Iris pigment epithelial cell (primary cell): ENCODE measurements at places on chromosomes 2 and 18.

DNA sequence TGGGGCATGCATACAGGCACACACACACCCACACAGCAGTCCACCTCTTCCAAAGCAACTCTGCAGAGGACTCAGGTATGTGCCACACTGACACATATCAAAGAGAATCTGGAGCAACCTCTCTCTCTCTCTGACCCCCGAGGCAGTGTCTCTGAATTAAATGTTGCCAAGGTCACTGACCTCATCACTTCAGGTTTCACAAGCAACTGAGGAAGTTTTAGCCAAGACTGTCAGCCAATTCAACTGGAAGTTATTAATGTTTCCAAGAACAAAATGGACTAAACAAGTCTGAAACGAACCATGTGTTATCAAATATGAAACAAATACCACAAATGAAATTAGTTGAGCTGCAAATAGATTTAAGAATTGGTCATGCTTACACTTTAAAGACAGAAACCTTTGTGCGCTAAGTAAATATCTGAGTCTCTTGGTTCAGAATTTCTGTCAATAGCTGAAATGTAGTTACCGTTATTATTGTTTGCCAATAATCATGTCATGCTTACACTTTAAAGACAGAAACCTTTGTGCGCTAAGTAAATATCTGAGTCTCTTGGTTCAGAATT, 86.1 kb downstream of the SLC25A12 start:
- no peak for DNase-seq

GRCh38 chr2:138390316-138390945, 111.1 kb upstream of the SPOPL start:
- no peak for DNase-seq

- DNase-seq: peak; percentile 23
Observed at GRCh38 chr2:105443617-105444598, 45.1 kb upstream of the FHL2 start.

- no peak for DNase-seq
Observed at GRCh38 chr2:43020296-43020695, 206.1 kb downstream of the ZFP36L2 start.

DNA sequence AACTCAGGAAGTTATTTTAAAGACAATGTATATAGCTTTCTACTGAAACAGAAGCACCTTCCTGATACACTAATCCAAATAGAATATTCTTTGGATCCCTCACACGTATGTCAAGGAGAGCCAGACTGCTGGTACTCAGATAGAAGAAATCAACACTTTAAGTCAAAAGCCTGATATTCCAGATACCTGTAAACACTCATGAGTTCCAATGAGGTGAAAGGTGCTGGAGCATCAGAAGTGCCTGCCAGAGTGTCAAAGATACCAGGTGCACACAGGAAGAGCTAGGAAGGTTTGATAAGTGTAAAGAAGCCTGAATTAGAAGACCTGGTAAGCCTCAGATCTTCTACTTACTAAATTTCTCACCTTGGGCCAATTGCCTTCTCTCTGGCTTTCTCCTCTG, 226.3 kb upstream of the SP5 start:
- DNase-seq: no peak

GRCh38 chr2:176177580-176178037, 10.9 kb upstream of the HOXD1 start:
- no peak for DNase-seq

DNA sequence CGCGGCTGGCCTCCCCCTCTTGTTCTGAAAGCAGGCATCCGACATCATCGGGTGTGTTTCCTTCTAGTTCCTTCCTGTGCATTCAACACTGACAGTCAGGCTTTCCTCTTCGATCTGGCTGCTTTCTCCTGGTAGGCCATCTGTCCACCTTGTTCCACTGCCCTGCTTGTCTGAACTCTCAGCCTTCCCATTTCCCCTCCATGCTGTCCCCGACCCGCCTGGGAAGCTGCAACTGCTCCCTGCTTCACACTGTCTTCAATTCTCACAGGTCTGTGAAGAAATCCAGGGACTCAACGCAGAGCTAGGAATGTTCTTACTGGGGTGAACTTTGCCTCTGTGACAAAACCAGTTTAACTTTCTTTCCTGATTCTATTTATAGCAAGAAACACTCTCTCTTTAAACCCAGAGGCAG, 43.0 kb downstream of the KIF3C start:
- no peak for DNase-seq

DNA sequence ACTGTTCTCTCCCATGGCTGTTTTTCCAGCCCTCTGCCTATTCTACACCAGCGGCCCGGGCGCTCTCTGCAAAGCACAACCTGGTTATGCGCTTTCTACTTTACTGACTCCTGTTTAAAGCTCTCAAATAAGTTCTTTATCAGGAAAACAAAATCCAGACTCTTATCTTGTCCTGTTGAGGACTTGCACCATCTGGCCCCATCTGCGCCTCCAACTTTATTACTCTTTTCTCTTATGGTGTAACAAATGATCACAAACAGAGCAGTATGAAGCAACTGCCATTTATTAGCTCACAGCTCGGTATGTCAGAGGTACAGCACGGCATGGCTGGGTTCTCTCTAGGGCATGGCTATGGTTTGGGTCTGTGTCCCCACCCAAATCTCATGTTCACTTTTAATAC, 236.5 kb upstream of the NT5C1B start:
- no peak for DNase-seq

GRCh38 chr2:66346231-66346664, 88.7 kb upstream of the MEIS1 start:
- no peak for DNase-seq

GRCh38 chr2:55957142-55957541, 33.6 kb upstream of the EFEMP1 start:
- peak; percentile 38 for DNase-seq

DNA sequence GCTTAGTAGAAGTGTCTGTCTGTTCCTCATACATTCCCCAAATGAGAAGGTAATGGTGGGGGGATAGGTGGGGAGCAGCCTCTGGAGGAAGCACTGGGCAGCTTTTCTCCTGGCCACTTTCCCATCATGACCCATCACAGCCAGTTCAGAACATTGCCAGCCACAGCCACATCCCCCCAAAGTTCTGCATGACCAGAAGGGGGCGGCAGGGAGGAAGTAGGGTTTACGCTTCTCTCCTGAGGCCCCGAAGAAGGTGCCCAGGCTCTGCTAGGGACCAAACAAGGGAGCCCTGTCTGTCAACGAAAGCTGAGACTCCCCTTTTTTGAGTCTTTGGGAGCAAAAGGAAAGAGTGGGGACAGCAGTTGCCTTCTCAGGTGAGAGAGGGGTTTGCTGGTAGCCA, 7.7 kb downstream of the IGFBP5 start:
- DNase-seq: no peak

GRCh38 chr2:602571-603359, 74.4 kb downstream of the TMEM18 start:
- DNase-seq: no peak

DNA sequence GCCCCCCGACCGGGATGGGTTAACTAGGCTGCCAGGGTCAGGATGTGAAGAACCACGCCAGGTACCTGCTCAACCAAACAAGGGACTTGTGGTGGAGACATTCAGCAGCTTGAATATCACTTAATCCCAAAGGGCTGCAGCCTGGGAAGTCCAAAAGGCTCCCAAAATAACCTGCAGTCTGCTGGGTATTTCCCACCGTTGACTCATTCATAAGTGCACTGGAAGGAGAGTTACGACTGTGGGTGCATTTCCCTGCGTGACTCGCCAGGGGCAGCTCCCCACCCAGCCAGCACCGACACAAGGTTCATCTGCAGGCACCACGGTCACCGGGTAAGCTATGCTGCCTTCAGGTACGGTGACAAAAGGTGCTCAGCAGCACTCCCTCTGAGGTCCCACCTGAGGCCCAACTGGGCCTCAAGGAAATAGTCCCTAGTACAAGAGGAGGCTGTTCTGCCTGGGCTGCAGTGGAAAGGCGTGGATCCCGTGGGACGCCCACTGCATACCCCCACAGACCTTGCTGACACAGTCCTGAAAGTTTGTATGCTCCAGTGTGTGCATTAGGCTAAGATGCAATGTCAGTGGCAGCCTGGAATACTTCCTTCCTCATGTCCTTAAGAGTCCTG, 86.5 kb downstream of the UXS1 start:
- DNase-seq: peak; percentile 63

DNA sequence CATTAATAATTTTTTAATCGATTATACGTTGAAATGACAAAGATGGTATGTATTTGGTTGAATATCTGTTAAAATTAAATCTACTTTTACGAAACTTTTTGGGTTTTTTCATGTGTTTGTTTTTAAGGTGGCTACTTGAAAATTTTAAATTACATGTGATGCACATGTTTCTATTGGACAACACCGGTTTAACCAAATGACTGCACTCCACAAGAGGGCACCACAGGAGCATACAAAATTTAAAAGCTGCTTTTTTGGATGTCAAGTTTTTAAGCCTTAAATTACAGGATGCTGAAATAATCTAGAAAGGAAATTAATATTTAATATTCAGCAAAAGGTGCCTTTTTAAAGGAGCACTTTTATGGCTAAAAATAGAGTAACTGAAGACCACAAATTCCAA, 98.7 kb downstream of the ACVR1 start:
- DNase-seq: peak; percentile 61

DNA sequence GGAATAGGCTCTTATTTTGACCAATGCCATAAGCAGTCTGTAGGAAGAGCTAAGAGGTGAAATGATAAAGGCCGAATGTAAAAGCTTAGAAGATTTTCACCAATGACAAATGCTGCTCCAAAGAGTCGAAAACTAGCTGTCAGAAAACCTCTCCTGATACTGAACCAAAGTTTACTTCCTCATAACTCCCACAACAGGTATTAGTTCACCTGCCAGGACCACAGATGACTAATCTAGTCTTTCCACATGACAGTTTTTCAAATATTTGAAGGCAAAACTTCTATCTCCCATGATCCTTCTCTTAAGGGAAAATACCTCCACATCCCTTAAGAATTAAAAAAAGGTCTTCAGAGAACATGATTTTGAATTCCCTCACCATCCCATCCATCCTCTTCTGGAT, 473.2 kb upstream of the SPHKAP start:
- DNase-seq: no peak

DNA sequence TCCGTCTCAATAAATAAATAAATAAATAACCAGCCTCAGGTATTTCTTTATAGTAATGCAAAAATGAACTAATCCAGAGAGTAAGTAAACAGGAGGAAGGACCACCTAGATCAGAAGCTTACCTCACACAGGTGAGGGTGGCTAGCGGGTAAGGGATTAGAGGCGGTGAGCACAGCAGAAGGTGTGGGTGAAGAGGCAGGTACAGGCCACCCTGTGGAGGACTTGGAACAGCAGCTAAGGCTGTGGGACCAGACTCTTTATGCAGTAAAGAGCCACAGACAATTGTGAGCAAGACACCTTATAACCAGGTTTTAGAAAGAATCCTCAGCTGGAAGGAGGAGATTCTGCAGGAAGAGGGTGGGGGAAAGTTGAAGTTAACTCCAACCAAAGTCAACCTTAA, 34.2 kb upstream of the TTR start:
- no peak for DNase-seq

DNA sequence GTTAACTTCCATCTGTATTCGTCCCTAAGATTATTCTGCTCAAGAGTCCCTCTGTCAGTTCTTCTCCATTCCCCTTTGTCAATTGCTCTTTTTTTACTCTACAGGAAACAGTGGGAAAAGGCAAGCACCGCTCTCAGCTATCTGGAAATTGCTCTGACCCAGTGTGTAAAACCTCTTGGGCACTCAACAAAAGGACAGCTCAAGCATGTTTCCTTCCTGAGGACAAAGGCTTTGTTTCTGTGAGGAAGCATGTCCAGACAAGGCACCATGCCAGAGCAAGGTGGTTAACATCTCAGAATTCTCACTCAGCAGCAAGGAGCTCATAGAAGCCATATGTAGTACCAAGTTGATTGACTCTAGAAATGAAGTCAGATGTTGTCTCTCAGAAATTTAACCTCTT, 735.6 kb downstream of the TSN start:
- no peak for DNase-seq

GRCh38 chr2:102186791-102187495, at the start of gene IL1RL2:
IL1RL2 (plus strand) TSS chr2:102187023; CDS start chr2:102187868, 845 bp downstream.
- DNase-seq: no peak

GRCh38 chr2:8893978-8894820, 56.8 kb upstream of the KIDINS220 start:
- DNase-seq: peak; percentile 72

GRCh38 chr2:181241797-181242196, 215.4 kb upstream of the ITGA4 start:
- DNase-seq: no peak
